ENCODE measurements at places on chromosomes 2 and 18. TPM values are rescaled to one million over a fixed set of nuclear protein-coding genes. Genes with fewer than 3 reads are reported as not detected.
A peak's percentile ranks its signal among the peaks of the same experiment; 100 is the strongest.

DNA sequence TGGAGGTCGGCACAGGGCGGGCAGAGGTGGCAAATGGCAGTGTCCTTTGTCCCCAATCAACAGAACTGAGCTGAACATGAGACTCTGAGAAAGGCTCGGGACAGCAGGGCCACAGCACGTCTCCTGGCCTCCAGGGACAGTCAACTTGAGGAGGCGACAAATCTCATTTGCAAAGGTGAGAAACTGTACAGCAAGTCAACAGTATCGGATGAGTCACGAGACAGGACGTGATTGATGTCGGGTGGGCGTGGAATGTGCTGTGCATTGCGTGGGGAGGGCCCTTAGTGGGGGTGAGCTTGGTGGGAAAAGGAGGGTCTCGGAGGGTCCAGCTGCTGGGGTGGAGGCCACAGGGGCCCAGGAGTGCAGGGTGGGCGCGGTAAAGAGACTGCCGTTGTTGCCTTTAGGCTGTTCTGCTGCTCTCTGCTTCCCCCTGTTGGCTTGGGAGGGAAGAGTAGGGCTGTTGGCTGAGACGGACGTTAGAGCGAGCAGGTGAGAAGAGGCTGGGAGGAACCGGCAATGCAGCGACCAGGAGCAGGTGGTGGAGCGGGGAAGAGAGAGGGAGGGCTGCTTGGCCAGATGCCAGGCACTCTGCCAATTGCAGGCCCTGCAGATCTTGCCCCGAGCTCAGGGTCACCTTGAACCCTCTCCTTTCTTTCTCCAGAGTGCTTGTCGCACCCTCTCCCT is 164.3 kb downstream of the BCL2 start:
- no peak overlapping the region for H3K27ac ChIP-seq
- no peak overlapping the region for H3K4me3 ChIP-seq
- DNase-seq, result peak; percentile 82
- no peaks in the 10 kb centered on the region for H3K27me3 ChIP-seq

- no peaks in the 10 kb centered on the region for H3K36me3 ChIP-seq
- H3K27ac ChIP-seq, result no peak overlapping the region
- no peak for DNase-seq
- H3K4me3 ChIP-seq, result no peak overlapping the region
- H3K4me1 ChIP-seq, result peaks cover 19% of the 10 kb centered on the region
Observed at GRCh38 chr18:62614494-62614893, 91.7 kb downstream of the ZCCHC2 start.

HNRNPA3 gene
- total RNA-seq, result 264 TPM

ARHGEF33 gene
- 0.69 TPM for total RNA-seq

CAPN14 gene
- total RNA-seq, result 0.13 TPM

EDAR gene
- not detected for total RNA-seq

SCN7A gene
- total RNA-seq, result 6.3 TPM

GRCh38 chr2:35168351-35168750 is 1187.2 kb upstream of the CRIM1 start:
- H3K36me3 ChIP-seq, result no peaks in the 10 kb centered on the region
- H3K4me1 ChIP-seq, result no peaks in the 10 kb centered on the region
- H3K27me3 ChIP-seq, result no peaks in the 10 kb centered on the region
- no peak overlapping the region for H3K27ac ChIP-seq

DNA sequence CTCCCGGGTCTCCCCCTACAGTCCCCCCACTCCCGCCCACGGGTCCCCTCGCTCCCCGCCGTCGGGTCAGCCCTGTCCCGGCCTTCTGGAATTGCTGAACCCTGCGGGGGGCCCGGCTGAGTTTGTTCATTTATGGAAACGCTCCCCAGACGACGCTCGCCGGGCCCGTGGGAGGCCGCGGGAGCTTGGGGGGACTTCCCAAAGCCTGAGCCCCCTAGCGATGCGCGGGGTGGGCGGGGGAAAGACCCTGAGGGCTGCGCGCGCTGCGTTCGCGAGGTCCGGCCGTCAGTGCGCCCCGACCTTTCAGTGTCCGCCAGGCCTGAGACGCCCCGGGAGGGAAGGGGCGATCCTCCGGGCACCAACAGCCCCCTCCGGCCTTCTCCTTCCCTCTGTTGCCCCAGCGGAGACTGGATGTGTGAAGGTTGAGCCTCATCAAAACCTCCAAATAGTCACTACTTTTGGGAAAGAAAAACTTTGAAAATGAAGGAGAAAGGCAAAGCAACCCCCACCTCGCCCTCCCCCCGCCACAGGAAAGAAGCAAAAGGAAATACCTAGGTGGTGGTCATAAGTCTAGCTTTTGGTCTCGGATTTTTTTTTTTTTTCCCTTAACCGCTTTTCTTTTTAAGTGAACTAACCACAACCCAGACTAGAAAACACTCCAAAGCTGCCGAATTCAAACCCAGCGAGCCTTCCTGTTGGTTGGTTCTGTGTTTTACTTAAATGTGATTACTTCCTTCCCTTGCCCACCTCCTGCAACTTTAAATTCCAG is 509 bp upstream of the CYS1 start:
- H3K36me3 ChIP-seq, result no peaks in the 10 kb centered on the region
- peak overlapping the region; percentile 88 for H3K4me3 ChIP-seq
- peak; percentile 36 for DNase-seq
- H3K27ac ChIP-seq, result peak overlapping the region; percentile 85

GRCh38 chr2:215750763-215751162 is 262.6 kb downstream of the MREG start:
- DNase-seq, result no peak
- no peaks in the 10 kb centered on the region for H3K27me3 ChIP-seq
- peaks cover 3% of the 10 kb centered on the region for H3K4me1 ChIP-seq
- no peak overlapping the region for H3K4me3 ChIP-seq
- H3K27ac ChIP-seq, result no peak overlapping the region

- H3K4me3 ChIP-seq, result no peak overlapping the region
- H3K27ac ChIP-seq, result no peak overlapping the region
- no peaks in the 10 kb centered on the region for H3K4me1 ChIP-seq
- H3K27me3 ChIP-seq, result no peaks in the 10 kb centered on the region
- DNase-seq, result no peak
Observed at GRCh38 chr2:35080231-35080910, 1275.2 kb upstream of the CRIM1 start.

- H3K4me3 ChIP-seq, result no peak overlapping the region
- no peaks in the 10 kb centered on the region for H3K27me3 ChIP-seq
- peaks cover 5% of the 10 kb centered on the region for H3K4me1 ChIP-seq
- H3K36me3 ChIP-seq, result no peaks in the 10 kb centered on the region
Observed at GRCh38 chr2:105645938-105646773, 98.6 kb upstream of the NCK2 start.

GRCh38 chr2:176101842-176102241 is 2.2 kb downstream of the HOXD12 start:
- no peak for DNase-seq
- H3K27ac ChIP-seq, result no peak overlapping the region
- no peak overlapping the region for H3K4me3 ChIP-seq
- peaks cover 25% of the 10 kb centered on the region for H3K4me1 ChIP-seq
- H3K27me3 ChIP-seq, result peaks cover 61% of the 10 kb centered on the region

DNA sequence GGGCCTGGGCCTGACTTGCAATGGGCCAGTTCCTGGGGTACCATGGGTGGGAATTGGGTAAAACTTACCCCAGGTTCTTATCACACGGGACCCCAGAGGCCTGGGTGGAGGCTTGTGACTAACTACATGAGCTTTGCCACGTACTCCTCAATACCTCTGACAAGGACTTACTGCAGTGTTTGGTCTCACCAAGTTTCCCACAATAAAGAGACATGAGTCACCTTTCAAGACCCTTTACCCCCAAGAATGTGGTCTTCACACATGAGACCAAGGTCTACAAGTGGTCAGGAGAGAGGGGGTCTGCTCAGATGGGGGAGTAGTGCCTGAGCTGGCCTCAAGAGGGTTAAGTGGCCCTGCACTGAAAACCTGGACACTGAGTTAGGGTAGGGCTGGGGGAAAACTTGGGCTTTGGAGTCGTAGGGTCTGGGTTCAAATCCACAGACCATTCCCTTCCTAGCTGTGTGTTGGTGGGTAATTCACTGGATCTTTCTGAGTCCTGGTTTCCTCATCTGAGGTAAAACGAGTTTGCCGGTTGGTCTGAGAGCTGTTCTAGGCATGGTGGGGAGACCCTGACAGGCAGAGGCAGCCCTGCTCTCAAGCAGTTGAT is 2.0 kb upstream of the GNLY start:
- H3K4me1 ChIP-seq, result no peaks in the 10 kb centered on the region
- H3K4me3 ChIP-seq, result no peak overlapping the region
- no peaks in the 10 kb centered on the region for H3K36me3 ChIP-seq
- no peak for DNase-seq
- no peak overlapping the region for H3K27ac ChIP-seq
- H3K27me3 ChIP-seq, result peaks cover 3% of the 10 kb centered on the region

DNA sequence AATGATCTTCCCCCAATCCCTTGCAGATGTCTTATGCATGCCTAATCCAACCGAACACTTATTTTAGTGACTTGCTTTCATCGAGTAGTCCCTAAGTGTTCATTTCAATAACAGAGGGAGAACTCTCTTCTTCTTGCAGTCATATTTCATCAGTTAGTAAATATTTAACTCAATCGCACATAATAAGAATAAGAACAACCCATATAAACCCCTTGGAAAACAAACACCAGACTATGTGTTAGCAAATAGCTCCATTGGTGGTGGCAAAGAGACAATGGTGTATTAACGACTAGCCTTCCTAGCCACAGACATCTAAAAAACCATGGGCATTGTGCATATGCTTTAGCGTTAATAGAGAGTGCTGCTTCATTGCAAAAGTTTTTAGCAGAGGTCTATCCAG is 725.8 kb downstream of the BCL11A start:
- no peaks in the 10 kb centered on the region for H3K4me1 ChIP-seq
- no peak for DNase-seq
- no peak overlapping the region for H3K27ac ChIP-seq
- H3K36me3 ChIP-seq, result no peaks in the 10 kb centered on the region
- peaks cover 2% of the 10 kb centered on the region for H3K27me3 ChIP-seq
- no peak overlapping the region for H3K4me3 ChIP-seq

FSHR gene
- not detected for total RNA-seq

- peaks cover 13% of the 10 kb centered on the region for H3K36me3 ChIP-seq
- H3K27me3 ChIP-seq, result peaks cover 6% of the 10 kb centered on the region
Observed at GRCh38 chr2:241977557-241978300, 108.2 kb downstream of the RTP5 start.

DNA sequence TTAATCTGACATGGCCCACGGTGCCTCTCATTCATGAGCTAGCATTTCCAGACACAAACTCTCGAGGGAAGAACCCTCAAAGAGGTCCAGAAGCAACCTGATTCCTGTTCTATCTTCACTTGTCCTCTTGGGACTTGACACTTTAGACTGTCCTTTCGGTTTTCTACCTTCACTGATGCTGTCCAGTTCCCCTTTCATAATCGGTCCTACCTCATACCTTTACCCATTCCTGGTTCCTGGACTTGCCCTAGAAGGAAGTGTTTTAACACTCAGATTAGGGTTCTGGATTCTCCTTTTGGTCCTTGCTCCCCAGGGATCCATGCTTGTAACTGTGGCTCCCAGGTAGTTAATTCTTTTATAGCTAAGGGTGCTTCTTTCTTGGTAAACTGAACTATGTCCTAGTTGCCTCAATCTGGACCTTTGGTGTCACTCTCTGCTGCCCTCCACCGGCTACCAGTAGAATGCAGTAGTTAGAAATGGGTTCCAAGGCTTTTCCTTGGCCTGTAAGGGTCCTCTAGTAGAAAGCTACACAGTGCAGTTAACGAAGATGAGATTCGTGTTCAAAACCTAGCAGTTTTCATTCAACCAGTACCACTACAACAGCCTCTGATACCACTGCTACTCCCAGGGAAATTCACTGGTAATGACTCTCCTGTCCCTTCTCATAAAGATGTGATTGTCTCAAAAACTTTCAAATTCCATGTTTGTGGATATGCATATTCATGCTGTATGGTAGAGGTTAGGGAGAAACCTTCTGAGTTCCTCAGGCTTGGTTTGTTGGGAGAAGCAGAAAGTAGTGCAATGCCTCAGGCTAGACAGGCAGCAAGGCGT is 178.1 kb upstream of the CYP26B1 start:
- no peak overlapping the region for H3K4me3 ChIP-seq
- no peaks in the 10 kb centered on the region for H3K27me3 ChIP-seq
- no peaks in the 10 kb centered on the region for H3K4me1 ChIP-seq
- H3K27ac ChIP-seq, result no peak overlapping the region
- peak; percentile 53 for DNase-seq
- H3K36me3 ChIP-seq, result no peaks in the 10 kb centered on the region

DNA sequence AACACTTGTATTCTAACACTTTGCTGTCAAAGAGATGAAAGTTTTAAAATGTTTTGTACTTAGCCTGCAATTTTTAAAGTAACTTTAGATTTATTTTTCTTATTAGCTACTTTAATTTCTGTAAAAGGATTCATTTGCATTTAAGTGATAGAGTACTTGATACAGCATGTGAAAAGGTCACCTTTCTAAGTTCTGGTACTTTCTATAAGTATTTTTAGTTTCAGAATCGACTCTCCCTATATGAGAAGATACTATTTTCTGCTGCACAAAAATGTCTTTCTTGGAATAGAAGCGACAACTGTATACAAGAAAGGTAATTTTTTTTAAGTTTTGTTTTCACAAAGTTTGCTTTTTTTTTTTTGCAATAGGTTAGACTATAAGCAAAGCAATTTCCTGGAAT is 72.9 kb downstream of the METTL8 start:
- H3K27me3 ChIP-seq, result peaks cover 2% of the 10 kb centered on the region
- no peak for DNase-seq
- H3K36me3 ChIP-seq, result peaks cover 22% of the 10 kb centered on the region
- H3K4me3 ChIP-seq, result no peak overlapping the region

GRCh38 chr18:13374468-13375301 is 156.1 kb downstream of the LDLRAD4 start:
- H3K36me3 ChIP-seq, result no peaks in the 10 kb centered on the region
- no peak overlapping the region for H3K4me3 ChIP-seq
- H3K27me3 ChIP-seq, result peaks cover 7% of the 10 kb centered on the region
- no peak for DNase-seq
- H3K4me1 ChIP-seq, result peaks cover 8% of the 10 kb centered on the region

DNA sequence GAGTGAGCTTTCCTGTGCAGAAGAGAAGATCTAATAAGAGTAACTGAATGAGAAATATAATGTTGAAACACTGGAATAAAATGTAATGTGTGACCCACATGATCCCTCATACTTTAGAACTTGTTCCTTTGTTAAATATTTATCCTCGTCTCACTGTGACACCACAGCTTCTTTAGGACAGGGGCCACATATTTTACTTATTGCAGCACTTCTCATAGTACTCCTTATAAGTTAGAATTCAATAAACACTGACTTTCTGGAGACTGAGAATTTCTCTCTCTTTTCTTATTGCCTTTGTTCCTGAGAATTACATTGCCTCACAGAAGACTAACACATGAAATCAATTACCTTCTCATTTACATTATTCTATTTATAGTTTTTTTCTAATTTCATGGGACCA is 1234.6 kb upstream of the CHAC2 start:
- H3K27me3 ChIP-seq, result no peaks in the 10 kb centered on the region
- H3K27ac ChIP-seq, result no peak overlapping the region
- no peaks in the 10 kb centered on the region for H3K36me3 ChIP-seq
- H3K4me1 ChIP-seq, result no peaks in the 10 kb centered on the region
- H3K4me3 ChIP-seq, result no peak overlapping the region
- DNase-seq, result no peak

DNA sequence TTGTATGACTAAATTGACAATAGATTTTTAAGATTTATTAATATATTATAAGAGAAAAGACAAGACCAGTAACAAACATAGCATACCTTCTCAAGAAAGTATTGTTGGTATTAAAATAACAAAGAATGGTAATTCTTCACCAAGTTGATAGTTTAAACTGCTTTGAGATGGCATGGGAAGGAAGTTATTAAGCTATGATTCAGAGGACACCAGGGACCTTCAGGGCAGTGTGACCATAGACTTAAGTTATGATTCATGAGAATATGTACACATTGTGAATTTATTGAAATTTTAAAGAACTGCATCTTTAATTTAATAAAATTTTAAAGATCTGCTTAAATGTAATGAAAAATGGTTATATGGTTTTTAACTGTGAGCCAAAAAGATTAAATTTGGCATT is 205.7 kb downstream of the DSEL start:
- no peaks in the 10 kb centered on the region for H3K4me1 ChIP-seq
- no peak overlapping the region for H3K27ac ChIP-seq
- H3K27me3 ChIP-seq, result no peaks in the 10 kb centered on the region
- H3K4me3 ChIP-seq, result no peak overlapping the region
- DNase-seq, result no peak

Data from endothelial cell (in vitro differentiated cells).